Hepatocyte (in vitro differentiated cells): ENCODE measurements at places on chromosomes 12 and 14. TPM values are rescaled to one million over a fixed set of nuclear protein-coding genes. Genes with fewer than 3 reads are reported as not detected.

Gene CD163L1
- total RNA-seq: 0.84 and 1.7 TPM in 2 replicates

- no peak for DNase-seq
- no peak overlapping the region for H3K4me3 ChIP-seq
- H3K27ac ChIP-seq: no peak overlapping the region
- H3K4me1 ChIP-seq: peaks cover 6% of the 10 kb centered on the region
- no peaks in the 10 kb centered on the region for H3K27me3 ChIP-seq
These were observed 83.7 kb upstream of the PCNX4 start for GRCh38 chr14:60008042-60008441.

DNA sequence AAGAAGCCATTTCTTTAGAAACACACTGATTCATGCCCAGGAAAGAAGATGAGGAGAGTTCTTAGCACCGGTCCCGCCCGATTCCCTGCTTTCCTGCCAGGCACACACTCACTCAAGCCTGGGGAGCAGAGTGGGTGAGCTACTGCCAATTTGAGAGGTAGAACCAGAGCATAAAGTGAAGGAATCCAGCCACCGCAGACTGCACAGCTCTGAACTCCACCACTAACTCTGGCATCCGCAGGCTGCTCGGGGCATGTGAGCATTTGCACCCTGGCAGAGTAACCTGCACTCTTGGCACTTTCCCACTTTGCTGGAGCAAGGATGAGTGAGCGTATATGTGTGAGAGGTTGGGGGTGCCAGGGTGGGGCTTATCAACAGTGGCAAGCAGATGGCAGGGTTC, 4.0 kb upstream of the SYNDIG1L start:
- DNase-seq: no peak
- H3K27ac ChIP-seq: no peak overlapping the region
- H3K4me3 ChIP-seq: no peak overlapping the region
- no peaks in the 10 kb centered on the region for H3K36me3 ChIP-seq
- no peaks in the 10 kb centered on the region for H3K4me1 ChIP-seq

- H3K4me3 ChIP-seq: no peak overlapping the region
- no peaks in the 10 kb centered on the region for H3K36me3 ChIP-seq
- peaks cover 25% of the 10 kb centered on the region for H3K4me1 ChIP-seq
- no peak for DNase-seq
- H3K27ac ChIP-seq: peak overlapping the region; percentile 75
These were observed 16.3 kb downstream of the TMEM119 start for GRCh38 chr12:108581311-108582227.

Gene BCL11B
- 1.8 and 3.2 TPM in 2 replicates for total RNA-seq

GRCh38 chr14:72178517-72178916, 246.3 kb downstream of the RGS6 start:
- DNase-seq: no peak
- no peaks in the 10 kb centered on the region for H3K36me3 ChIP-seq

GRCh38 chr12:95857799-95858198, 953 bp upstream of the SNRPF start:
- no peak for DNase-seq
- peaks cover 8% of the 10 kb centered on the region for H3K4me1 ChIP-seq
- no peak overlapping the region for H3K27ac ChIP-seq
- H3K36me3 ChIP-seq: peaks cover 4% of the 10 kb centered on the region

DNA sequence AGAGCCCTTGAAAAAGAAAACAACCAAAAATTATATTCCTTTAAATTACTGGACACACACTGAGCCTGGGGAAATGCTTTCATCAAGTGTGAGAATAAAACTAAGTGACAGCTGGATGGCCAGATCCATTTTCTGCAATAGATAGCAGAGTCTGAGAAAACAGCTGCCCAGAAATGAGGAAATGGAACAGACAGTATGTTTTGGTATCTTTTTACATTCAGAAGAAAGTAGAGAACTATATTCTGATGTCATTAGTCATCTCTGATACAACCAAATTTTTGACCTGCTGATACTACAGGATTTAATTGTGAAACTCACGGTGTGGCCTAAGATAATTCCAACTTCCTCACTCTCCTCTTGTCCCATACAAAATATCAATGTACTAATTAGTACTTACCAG, 78.2 kb downstream of the HMGA2 start:
- peaks cover 1% of the 10 kb centered on the region for H3K4me1 ChIP-seq
- H3K36me3 ChIP-seq: no peaks in the 10 kb centered on the region
- H3K27me3 ChIP-seq: no peaks in the 10 kb centered on the region
- DNase-seq: no peak
- H3K27ac ChIP-seq: peak overlapping the region; percentile 30
- H3K4me3 ChIP-seq: no peak overlapping the region

DNA sequence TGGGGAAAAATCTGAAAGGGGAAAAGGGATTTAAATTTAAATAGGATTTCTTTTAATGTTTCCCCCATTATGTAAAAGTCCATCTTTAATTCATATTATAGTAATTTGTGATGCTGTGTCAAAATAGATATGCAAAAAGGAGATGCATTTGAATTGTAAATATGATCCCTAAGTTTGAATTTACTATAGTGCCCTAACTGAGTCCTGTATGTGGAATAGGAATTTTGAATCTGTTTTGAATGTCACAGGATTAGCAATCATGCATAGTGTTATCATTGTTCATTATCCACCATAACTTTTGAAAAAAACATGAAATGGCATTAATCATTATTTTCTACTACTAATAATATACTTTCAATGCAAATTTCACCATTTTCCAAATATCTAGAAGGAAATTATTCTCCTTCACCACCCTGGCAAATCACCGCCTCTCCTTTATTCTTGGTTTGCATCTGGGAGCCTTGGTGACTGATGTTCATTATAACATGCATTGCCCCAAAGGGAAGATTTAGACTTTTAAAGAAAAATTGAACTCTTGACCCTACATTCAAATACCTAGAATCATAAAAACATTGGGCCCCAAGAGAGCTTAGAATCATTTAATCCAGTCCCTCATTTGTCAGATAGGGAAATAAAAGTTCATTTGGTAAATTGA, 341.5 kb upstream of the TMPO start:
- no peaks in the 10 kb centered on the region for H3K27me3 ChIP-seq
- no peak overlapping the region for H3K4me3 ChIP-seq
- DNase-seq: no peak
- no peaks in the 10 kb centered on the region for H3K4me1 ChIP-seq

GRCh38 chr12:60172266-60173211, 576.7 kb downstream of the SLC16A7 start:
- no peaks in the 10 kb centered on the region for H3K4me1 ChIP-seq
- H3K4me3 ChIP-seq: no peak overlapping the region
- no peaks in the 10 kb centered on the region for H3K36me3 ChIP-seq
- no peak overlapping the region for H3K27ac ChIP-seq
- no peaks in the 10 kb centered on the region for H3K27me3 ChIP-seq

Gene SUSD6
- 16.2 and 28.4 TPM in 2 replicates for total RNA-seq

DNA sequence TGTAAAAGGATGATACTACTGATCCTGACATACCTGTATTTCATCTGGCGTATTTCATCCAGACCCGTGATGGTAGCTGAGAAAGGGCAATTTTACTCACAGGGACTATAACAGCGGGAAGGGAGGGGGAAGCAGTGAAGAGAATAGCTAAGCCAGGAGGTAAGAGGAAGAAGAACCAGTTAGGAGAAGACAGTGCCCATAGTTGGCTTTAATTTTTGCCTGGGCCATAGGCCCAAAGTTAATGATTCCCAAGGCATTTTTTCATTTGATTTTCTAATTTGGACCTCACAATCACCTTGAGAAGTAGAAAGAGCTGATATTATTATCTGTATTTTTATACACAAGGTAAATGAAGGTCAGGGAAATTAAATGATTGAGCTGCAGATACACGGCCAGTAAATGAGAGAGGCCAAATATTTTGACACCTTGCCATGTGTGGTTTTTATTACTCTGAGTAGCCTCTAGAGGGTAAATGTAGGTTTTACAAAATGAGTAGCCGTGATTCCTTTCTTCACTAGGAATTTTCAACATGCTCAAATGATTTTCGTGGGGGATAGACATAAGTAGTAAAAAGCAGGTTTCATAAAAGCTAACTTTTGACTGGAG, 382.2 kb downstream of the FUT8 start:
- H3K27me3 ChIP-seq: no peaks in the 10 kb centered on the region
- H3K4me1 ChIP-seq: peaks cover 6% of the 10 kb centered on the region
- DNase-seq: no peak
- H3K36me3 ChIP-seq: no peaks in the 10 kb centered on the region
- H3K27ac ChIP-seq: no peak overlapping the region

DNA sequence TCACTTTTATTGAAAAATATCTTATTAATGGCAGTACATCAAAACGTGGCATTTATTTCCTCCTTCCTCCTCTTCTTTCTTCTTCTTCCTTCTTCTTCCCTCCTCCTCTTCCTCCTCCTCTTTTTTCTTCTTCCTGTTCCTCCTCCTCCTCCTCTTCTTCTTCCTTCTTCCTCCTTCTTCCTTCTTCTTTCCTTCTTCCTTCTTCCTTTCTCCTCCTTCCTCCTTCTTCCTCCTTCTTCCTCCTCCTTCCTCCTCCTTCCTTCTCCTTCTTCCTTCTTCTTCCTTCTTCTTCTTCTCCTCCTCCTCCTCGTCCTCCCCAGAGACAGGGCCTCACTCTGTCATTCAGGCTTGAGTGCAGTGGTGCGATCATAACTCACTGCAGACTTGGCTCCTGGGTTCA, 457.2 kb downstream of the AEBP2 start:
- H3K36me3 ChIP-seq: no peaks in the 10 kb centered on the region
- H3K27me3 ChIP-seq: no peaks in the 10 kb centered on the region
- DNase-seq: no peak
- no peaks in the 10 kb centered on the region for H3K4me1 ChIP-seq

DNA sequence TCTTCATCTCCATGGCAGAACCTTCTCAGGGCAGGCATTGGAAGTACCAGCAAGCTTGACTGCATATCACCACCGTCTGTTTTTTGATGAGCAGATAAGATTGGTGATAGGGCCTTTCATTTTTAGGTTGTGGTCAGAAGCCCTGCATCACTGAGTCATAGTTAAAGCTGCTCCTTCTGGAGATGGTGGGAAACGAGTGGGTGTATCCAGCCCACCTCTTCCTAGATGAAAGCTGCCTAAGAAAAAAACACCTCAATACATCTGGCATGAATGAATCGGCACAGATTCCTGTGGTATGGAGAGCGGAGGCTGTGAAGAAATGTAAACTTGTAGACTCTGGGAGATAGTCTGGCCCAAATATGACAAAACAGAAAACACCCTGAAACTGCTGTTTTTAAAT, 248.7 kb upstream of the EGLN3 start:
- DNase-seq: no peak
- H3K4me3 ChIP-seq: no peak overlapping the region
- no peaks in the 10 kb centered on the region for H3K36me3 ChIP-seq
- H3K27ac ChIP-seq: no peak overlapping the region

Gene ITGA7
- total RNA-seq: 13.0 and 15.2 TPM in 2 replicates

Gene GPR84
- 0.07 TPM in 1 of 2 replicates, not detected in the other for total RNA-seq
